ENCODE measurements at places on chromosomes 2 and 18.

- DNase-seq: no peak
Measured at GRCh38 chr2:62506421-62506750, 391 bp upstream of the TMEM17 start.

- DNase-seq: no peak
Measured at GRCh38 chr2:232870766-232871371, 805 bp downstream of the SNORC start.

DNA sequence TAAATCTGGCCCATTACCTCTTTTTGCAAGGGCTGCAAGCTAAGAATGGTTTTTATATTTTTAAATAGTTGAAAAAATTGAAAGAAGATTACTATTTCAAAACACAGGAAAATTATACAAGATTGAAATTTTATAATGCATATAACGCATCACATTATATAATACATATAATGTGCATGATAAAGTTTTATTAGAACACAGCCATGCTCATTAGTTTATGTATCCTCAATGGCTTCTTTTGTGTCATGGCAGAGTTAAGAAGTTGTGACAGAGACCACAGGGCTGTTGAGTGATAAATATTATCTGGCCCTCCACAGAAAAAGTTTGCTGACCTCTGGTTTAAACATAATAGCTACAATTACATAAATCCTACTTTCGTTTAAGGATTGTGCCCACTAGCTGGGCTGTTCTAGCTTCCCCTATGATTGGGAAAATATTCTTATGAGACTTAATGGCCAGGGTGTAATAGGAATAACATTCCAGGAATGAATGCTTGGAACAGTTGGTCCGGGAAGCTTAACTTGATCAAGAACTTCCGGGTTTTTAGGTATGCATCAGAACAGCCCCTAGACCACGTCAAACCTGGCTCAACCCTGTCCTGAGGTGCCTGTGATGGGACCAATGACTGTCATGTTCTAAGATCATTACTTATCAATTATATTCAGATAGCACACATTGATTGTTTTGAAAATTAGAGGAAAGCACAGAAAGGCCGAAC lies 98.7 kb upstream of the LPIN2 start:
- no peak for DNase-seq

DNA sequence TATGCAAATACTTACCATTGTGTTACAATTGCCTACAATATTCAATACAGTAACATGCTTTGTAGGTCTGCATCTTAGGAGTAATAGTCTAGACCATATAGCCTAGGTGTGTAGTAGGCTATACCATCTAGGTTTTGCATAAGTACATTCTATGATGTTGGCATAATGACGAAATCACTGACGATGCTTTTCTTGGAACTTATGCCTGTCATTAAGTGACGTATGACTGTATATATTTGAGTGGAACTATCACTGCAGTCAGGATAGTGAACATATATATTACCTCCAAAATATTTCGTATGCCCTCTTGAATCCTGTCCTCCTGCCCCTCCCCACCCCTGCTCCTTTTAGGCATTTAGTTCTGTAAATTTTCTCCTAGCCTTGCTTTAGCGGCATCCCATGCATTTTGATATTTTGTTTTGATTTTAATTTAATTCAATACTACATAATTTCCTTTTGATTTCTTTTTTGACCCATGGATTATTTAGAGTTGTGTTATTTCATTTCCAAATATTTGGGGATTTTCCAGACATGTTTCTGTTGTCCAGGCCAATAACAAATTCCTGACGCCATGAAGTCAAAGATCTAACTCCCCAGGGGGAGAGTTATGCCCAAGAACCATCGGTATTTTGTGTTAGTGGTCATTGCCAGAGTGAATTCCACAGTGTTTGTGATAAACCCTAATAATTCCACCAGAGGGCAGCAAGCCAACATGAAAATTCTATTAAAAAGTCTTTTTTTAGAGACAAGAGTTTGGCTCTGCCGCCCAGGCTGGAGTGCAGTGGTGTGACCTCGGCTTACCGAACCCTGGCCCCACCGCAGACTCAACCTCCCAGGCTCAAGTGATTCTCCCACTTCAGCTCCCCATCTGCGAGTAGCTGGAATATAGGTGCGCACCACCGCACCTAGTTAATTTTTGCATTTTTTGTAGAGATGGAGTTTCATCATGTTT lies 24.2 kb upstream of the CASP8 start:
- peak; percentile 66 for DNase-seq

DNA sequence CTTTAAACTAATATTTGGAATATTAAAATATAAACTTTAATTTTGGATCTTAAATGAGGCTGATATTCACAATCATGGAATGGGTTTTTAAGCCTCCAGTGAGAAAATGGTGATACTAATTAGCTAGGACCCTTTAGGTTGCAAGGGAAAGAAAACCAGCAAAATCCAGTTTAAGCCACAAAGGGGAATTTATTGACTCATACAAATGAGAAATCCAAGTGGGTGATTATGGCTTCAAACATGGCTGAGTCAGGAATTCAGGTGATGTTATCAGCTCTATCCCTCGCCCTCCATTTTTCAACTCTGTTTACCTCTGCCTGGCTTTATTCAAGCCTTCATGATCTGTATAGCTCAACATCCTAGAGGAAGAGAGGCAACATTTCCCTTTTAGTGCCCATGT lies 75.3 kb upstream of the DLX2 start:
- DNase-seq: no peak

GRCh38 chr18:24831871-24832665 lies 371.6 kb downstream of the HRH4 start:
- no peak for DNase-seq

- no peak for DNase-seq
Measured at GRCh38 chr18:58632552-58632951, 3.7 kb upstream of the ALPK2 start.

DNA sequence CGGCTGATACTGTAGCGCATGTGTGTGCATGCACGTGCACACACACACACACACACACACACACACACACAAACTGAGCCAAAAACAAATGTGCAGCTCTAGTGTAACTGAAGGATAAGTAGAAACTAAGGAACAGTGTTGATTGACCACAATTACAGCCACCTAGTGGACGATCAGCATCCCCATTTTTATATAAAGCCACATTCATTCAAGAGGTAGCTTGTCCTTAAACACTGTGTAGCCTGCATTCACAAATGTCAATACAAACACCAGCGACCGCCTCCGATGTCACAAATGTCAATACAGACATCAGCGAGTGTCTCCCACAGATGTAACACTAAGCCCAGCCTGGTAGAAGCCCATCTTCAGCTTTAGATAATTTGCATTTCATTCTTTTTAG lies 167.4 kb downstream of the PTGR3 start:
- no peak for DNase-seq

DNA sequence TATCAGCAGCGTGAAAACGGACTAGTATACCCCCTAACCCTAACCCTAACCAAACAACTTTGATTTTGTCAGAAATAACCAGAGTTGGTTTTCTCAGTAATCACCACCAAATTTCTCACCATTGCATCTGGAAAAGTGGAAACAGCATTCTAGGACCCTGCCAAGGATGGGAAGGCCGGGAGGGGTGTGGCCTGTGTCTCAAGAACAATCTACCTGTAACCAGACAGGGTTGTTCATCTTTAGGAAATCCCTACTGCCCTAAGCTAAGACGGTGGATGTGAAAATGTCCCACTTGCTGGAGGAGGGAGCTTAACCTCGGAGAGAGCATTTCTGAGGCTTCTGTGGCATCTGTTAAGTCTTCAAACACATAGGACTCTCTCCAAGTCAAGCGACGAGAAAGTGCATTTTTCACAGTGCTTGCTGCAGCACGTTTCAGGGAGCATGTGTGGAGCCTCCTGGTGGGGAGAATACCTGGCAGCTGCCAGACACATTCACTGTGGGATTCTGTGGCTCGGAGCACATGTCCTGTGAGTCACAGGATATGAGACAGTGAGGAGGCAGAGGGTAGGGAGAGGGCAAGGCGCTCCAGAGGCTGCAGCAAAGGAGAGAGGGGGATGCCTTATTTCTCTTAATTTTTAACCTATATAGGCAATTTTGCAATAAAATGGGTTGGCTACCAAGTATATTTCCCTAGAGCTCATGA lies 207.5 kb downstream of the SPP2 start:
- peak; percentile 29 for DNase-seq

DNA sequence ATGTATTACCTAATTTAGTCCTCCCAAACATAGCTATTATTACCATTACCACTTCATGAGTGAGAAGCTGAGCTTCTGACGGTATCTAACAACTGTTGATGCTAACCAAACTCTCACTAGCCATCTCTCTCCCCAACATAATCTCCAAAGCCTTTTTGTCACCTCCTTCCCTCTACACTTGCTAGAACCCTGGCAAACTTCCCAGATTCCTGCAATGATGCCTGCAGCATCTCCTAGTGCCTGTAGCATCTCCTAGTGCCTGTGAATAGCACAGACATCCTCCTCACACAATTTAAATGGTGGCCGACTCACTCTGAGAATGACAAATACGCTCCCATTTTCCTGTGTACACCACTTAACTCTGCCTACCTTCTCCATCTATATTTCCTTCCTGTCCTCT lies 126.7 kb downstream of the STK39 start:
- DNase-seq: no peak

DNA sequence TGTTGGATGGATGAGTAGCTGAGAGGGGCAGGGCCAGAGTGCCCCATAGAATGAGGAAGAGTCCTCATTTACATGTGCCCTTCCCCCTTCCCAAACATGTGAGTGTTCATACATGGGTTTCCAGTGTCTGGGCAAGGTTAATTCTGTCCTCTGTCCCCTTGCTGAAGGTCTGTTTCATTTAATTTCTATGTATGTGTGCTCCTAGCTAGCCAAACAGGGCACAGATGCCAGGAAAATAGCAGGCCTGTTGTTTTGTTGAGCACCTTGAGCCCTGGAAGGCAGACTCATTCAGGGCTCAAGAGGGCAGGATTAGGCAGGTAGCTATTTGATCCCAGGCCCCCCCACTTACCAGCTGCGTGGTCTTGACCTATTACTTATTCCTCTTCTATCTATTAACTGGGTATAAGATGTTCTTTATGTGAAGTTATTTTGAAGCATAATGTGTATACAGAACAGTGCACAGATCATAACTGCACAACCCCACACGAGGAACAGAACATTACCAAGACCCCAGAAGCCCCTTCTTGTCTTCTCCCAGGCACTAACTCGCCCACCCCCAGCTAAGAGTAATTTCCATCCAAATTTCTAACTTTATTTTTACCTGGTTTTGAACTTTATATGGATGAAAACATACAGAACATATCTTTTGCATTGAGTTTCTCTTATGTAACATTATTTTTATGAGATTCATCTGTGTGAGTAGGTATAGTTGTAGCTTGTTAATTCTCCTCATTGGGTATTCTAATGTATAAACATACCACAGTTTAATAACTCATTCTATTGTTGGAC lies 164.3 kb downstream of the RPIA start:
- DNase-seq: no peak
